ENCODE measurements at places on chromosomes 7 and 10. TPM values are rescaled to one million over a fixed set of nuclear protein-coding genes. Genes with fewer than 3 reads are reported as not detected.

DNA sequence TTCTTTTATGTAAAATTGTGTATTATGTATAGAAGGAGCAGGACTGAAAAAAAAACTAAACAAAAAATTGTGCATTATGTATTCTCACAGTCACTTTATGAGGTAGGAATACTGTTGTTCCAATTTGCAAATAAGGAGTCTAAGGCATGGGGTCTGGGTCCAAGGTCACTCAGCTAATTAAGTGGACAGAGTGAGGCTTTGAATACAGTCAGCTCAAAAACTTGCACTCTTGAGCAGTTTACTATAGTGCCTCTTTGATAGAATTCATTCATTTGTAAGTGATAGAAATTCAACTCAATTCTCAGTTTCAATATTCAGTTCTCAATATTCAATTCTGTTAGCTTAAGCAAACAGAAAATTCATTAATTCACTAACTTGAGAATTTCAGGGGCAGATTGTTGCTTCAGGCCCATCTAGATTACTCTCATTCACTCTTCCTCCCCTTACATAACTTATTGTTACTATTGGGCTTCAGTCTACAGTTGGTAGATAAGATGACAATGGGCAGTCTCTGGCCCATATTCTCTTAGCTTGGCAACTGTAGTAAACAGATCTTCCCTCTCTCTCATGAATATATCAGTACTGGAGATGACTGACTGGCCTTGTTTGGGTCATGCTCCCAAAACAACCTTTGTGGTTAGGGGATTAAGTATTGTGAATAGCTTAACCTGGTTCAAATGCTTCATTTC lies 86.6 kb downstream of the BTAF1 start:
- DNase-seq = no peak

DNA sequence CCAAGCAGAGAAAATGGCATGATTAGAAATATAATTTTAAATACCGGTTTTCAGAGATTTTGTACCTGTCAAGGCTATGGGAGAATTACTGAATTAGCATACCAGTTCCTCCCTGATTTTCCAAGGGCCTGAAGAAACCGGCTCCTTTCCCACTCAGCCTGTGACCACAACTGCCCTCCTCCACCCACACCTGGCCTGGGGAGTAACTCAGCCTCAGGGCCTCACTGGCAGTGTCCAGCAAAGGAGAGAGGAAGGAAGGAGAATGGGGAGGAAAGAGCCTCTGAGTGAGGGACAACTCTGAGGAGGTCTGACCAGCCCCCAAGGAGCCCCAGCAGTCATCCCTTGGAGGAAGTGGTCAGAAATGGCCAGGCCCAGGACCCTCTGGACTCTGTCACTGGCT lies 98.0 kb upstream of the LYZL2 start:
- DNase-seq = no peak

DNA sequence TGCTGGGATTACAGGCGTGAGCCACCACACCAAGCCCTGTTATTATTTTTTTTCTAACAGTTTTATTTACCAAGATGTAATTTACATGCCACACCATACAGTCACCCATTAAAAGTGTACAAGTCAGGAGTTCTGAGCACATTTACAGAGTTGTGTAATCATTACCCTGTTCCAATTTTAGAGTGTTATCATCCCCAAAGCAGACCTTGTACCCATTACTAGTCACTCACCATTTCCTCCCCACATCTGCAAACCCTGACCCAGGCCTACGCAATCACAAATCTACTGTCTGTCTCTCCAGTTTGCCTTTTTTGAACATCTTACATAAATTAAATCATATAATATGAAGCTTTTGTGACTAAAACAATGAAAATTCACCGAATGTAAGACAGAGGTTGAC lies 402.9 kb upstream of the FOXK1 start:
- no peak for DNase-seq

- no peak for DNase-seq
Measured at GRCh38 chr7:155638366-155638765, 6.1 kb upstream of the RBM33 start.

The TACC2 gene
- 98.1 TPM for total RNA-seq

DNA sequence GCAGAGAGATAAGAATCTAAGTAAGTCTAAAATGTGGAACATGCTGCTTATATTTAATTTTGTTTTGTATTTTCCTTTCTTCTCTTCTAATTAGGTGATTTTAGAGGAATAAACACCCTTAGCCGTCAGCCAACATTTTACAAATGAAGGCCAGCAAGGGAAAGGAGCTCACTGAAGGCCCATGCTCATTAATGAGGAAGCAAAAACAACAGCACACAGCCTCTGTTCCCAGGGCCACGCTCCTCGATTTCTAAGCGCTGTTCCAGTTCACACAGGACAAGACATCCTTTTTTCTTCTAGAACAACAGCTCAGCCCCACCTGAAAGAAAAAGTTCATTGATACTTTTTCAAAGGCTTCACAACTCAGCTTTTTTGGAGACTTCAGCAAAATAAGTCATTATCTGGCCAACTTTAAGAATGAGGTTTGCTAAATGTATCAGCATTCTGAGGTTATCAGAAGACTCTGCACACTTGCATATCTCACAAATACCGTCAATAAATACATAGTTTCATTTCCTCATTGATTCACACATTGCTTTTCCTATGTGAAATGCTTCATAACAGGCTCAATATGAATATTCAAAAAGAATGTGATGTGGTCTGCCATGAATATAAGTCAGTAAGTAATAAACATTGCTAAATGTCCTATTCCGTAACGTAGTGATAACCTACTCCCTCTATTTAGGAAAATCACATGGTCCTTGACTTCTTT lies 34.8 kb upstream of the SFMBT2 start:
- DNase-seq = no peak

DNA sequence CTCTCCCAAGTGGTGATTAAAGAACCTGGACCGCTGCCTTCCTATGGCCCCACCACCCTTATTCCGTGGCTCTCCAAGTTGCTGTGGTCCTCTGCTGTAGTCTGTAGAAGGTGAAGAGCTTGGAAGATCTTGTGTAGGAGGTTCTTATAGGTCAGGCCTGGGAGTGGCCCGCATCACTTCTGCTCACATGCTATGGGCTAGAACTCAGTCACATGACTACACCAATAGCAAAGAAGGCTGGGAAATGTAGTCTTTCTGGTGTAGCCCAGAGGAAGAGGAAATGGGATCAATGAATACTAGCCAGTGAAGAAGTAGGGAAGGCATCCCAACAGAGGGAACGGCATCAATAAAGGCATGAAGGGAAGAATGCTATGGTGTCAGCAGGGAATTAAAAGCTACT lies 41.3 kb upstream of the AOAH start:
- no peak for DNase-seq

The CACNB2 gene
- 14.3 TPM for total RNA-seq

DNA sequence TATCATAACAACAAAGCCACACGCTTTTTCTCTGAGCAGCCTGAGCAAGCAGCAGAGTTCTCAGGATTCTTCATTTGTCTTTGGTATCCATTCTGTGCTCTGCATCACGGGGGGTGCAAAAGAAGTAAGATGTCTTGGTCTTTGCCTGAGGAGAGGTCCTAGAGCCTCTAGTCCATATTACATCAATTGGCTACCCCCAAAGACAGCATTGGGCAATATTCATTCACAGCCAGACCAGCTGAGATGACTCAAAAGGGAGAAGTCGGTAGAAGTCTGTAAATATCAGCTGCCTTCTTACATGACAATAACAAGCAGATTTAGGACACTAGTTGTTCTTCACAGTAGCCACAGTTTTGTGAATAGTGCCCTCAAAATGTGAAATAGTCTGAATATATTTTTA lies 66.6 kb downstream of the FZD1 start:
- no peak for DNase-seq

GRCh38 chr7:138495485-138495884 lies 35.4 kb downstream of the TRIM24 start:
- DNase-seq = no peak

DNA sequence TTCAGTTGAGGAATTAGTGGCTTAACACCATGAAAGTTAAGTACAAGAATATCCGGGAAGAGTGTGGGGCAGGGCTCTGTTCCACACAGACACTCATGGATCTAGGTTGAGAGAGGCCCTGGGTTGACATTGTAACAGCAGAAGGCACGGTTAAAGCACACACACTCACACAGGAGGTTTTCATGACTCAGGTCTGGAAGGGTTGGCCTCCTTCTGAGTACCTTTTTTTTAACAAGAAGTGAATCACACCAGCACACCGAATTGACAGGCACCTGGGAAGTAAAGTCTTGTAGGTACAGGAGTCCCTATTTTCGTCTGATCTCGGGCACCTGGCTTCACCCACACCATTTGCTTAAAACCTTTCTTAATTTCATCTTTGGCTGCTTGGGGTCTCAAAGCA lies 509.4 kb upstream of the ADARB2 start:
- no peak for DNase-seq

DNA sequence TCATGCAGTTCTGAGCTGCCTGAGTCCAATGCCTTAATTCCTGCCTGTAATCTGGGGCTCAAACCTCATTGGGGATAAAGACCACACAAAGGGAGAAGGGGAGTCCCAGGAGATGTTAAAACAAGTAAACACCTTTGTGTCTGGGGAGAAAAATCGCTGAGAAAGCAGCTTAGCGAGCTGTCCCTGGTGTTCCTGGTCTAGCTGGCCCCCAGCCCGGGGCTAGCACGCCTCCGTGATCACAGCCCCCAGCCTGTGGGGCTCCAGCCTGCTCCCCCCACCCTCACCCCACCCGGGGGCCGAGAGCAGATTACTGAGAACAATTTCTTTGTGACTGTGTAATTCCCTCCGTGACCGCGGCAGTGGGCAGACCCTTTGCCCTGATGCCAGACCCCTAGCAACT lies 24.8 kb downstream of the DPCD start:
- no peak for DNase-seq

- DNase-seq = no peak
Measured at GRCh38 chr10:94173594-94173993, 179.9 kb downstream of the PLCE1 start.

DNA sequence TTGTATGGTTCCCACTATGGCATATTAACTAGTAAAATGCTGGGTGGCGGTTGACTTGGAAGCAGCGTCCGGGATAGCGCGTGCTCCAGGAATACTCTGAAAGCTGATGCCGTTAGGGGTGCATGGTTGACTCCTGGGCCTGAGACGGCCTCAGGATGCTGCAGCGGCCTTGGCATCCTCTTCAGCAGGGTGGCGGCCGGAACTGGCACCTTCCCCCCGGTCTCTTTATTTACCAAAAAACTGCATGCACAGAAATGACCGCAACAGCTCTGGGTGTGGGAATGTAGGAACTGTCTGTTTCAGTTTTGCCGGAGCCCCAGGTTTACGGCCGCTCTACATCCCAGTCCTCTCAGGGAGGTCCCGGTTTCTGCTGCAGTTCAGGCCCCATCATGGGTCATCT lies 28.8 kb downstream of the PFKP start:
- no peak for DNase-seq

DNA sequence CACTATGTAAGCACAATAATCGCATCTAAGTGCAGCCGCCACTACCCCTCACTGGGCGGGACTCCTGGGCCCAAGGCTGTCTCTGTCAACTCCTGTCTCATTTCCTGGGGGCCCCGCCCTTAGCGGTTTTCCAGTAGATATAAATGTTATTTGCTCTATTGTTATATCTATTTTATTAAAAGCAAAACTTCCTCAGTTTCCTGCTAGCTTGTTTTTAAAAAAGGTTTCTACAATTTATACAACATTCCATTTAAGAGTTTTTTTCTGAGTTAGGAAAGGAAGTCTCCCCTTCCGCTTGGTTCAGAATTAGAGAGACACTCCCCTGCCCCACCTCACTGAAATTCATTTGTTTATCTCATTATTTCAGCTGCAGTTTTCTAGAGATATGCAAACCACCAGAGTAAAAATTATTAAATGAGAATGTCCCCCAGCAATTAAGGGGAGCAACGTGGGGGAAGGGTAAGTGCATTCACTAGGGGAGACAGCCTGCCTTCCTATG lies 82.7 kb downstream of the RAMP3 start:
- DNase-seq = no peak

The NPY4R gene
- total RNA-seq = not detected

GRCh38 chr7:2399848-2400587 lies 3.4 kb upstream of the CHST12 start:
- peak; percentile 87 for DNase-seq

The LBX1 gene
- total RNA-seq = not detected

DNA sequence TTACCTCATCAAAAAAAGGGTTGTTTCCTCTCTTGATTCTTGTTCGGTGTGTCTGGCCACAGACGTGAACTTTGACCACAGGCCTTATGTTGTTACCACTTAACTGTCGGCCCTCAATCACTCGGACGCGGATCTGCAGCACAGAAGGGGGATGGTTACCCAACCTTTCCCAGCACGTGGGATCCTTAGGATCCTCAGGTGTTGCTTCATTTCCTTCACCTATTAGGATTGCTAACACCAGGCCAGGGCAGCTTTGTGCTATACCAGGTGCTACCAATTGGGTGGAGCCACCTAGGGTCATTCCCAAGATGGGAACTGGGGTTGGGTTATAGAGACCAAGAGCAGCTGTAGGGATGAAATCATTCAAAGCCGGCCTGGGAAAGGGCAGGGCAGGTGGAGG lies 73.4 kb downstream of the MYOF start:
- no peak for DNase-seq

DNA sequence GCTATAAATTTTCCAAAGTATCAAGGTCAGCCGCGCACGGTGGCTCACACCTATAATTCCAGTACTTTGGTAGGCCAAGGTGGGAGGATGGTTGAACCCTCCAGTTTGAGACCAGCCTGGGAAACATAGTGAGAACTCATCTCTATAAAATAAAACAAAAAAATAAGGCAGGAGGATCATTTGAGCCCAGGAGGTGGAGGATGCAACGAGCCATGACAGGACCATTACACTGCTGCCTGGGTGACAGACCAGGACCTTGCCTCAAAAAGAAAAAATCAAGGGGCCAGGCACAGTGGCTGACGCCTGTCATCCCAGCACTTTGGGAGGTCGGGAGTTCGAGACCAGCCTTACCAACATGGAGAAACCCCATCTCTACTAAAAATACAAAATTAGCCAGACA lies 60.3 kb downstream of the ABI1 start:
- no peak for DNase-seq

The ERVW-1 gene
- total RNA-seq = not detected

GRCh38 chr7:40000734-40001315 lies 50.8 kb downstream of the CDK13 start:
- no peak for DNase-seq

The PDE6C gene
- not detected for total RNA-seq

The ADCY1 gene
- total RNA-seq = 4.6 TPM

GRCh38 chr7:2717293-2718261 lies 29.6 kb downstream of the AMZ1 start:
- DNase-seq = peak; percentile 70

DNA sequence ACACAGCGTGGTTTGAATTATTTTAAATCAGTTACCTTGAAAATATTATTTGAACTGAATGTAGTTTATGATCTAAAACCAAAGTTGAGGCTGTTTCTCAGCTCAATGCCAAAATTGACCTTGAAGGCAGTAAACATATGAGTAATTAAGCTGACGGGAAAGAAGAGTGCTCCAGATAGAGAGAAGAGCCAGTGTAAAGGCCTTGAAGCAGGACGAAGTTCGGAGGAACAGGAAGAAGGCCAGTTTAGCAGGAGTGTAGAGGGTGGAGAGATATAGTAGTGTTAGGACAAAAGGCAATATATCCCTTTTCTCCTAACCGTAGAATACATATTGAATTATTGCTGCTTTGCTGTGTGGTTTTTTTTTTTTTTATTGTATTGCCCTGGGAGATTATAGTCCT lies 63.2 kb downstream of the CYP51A1 start:
- no peak for DNase-seq

Data from ureter (tissue), 1 donor.